ENCODE measurements at places on chromosomes 6 and 20.

- no peak for DNase-seq
Observed at GRCh38 chr6:36729161-36729524, 31.5 kb downstream of the RAB44 start.

DNA sequence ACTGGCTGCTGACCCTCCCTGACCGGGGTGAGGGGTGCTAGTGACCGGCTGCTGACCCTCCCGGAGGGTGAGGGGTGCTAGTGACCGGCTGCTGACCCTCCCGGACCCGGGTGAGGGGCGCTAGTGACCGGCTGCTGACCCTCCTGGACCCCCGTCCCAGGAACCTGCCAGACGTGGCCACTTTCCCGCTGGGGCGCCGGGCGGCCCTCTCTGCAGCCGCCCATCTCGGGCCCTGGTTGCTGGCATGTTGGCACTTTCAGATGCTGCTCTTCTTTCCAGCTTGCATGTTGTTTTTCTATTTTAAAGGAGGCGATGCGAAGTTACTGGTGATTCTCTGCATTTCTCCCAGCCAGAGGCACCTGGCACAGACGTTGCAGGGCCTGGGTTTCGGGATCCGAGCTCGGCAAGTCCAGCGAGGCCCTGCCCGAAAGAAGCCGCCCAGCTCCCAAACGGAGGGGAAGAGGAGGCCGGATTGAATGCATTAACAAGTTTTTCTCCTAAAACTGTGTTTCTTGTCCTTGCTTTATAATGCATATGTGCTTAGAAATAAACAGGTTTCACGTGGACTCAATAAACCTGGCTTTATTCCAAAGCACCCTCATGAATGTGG lies 34.4 kb downstream of the FRMD1 start:
- DNase-seq: no peak

- no peak for DNase-seq
Observed at GRCh38 chr6:52551483-52552277, 25.2 kb downstream of the TRAM2 start.

GRCh38 chr6:6783721-6784120 lies 195.2 kb downstream of the LY86 start:
- DNase-seq: no peak

DNA sequence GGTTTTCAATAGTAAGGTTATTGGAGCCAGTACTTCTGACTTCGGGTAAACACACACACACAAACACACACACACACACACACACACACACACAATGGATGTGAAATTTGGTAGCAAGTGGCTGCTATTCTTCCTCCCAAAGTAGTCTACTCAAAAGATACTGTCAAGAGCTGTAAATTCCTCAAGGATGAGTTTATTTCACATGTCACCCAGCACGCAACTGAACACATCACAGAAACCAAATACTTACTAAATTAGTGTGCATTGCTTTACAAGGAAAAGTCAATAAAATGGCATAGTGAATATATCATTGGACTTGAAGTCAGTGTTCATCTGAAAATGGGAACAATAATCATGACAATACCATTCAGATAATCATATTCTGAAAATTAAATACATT lies 32.9 kb downstream of the MMUT start:
- no peak for DNase-seq

- no peak for DNase-seq
Observed at GRCh38 chr6:90610301-90610750, 23.5 kb upstream of the MAP3K7 start.

GRCh38 chr6:138456401-138456790 lies 42.9 kb downstream of the NHSL1 start:
- DNase-seq: no peak

- DNase-seq: no peak
Observed at GRCh38 chr20:57498425-57499400, 26.2 kb downstream of the CTCFL start.
